Esophagus squamous epithelium (tissue), 5 donors: ENCODE measurements at places on chromosomes 5 and 9. TPM values are rescaled to one million over a fixed set of nuclear protein-coding genes. Genes with fewer than 3 reads are reported as not detected.

GRCh38 chr5:59107692-59108091, 524.8 kb downstream of the RAB3C start:
- no peaks in the 10 kb centered on the region for H3K27me3 ChIP-seq
- no peaks in the 10 kb centered on the region for H3K36me3 ChIP-seq
- DNase-seq: no peak
- peak overlapping the region; percentile 33 for H3K27ac ChIP-seq

GRCh38 chr5:178328826-178329730, 96.5 kb upstream of the PHYKPL start:
- H3K27ac ChIP-seq: no peak overlapping the region
- peaks cover 42% of the 10 kb centered on the region for H3K4me1 ChIP-seq
- H3K4me3 ChIP-seq: no peak overlapping the region
- peaks cover 75% of the 10 kb centered on the region for H3K27me3 ChIP-seq
- no peaks in the 10 kb centered on the region for H3K36me3 ChIP-seq

GRCh38 chr9:111158363-111158762, 120.1 kb upstream of the LPAR1 start:
- DNase-seq: no peak
- no peaks in the 10 kb centered on the region for H3K4me1 ChIP-seq
- no peaks in the 10 kb centered on the region for H3K27me3 ChIP-seq
- no peak overlapping the region for H3K4me3 ChIP-seq
- H3K27ac ChIP-seq: no peak overlapping the region

DNA sequence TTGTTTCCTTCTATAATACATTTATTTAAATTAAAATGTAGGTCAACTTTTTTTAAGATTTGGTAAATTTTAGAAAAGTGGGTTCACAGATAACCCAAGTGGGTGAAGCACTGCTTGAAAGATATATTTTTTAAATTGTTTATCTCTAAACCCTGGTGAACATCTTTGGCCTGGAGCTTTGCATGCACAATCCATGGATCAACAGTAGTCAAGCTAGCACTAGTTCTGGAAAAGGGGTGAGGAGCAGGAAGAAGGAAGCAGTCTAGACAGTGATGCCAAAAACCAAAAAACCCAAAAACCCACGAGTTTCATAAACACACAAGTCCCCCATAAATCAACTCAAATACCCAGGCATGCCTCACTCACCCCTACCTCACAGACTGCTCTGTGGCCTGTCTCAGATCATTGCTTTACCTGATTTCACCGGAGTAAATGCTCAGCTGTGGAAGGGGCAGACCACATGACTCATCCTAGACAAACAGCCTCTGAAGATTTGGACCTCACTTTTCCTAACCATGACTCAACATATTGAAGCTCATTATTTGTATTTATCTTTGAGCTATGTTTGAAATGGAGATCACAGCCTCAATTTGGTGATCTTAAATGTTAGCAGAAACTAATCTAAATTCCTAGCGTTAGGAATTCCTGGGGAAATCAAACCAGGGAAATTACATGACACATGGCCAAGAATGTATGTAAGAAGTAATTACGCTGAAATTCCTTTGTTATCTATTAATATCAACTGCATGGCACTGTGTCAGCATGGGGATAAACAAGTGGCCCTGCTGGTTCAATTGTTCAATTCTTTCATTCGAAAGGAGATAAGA, 149.6 kb downstream of the ZNF608 start:
- H3K27ac ChIP-seq: no peak overlapping the region
- H3K4me3 ChIP-seq: no peak overlapping the region
- H3K27me3 ChIP-seq: no peaks in the 10 kb centered on the region
- DNase-seq: no peak

- H3K4me3 ChIP-seq: no peak overlapping the region
- no peak for DNase-seq
- H3K27ac ChIP-seq: no peak overlapping the region
- H3K27me3 ChIP-seq: no peaks in the 10 kb centered on the region
- H3K36me3 ChIP-seq: no peaks in the 10 kb centered on the region
Observed at GRCh38 chr5:134242146-134242545, 16.3 kb upstream of the PPP2CA start.

- no peaks in the 10 kb centered on the region for H3K27me3 ChIP-seq
- peaks cover 3% of the 10 kb centered on the region for H3K4me1 ChIP-seq
- DNase-seq: no peak
Observed at GRCh38 chr5:171714851-171715250, 70.8 kb upstream of the SMIM23 start.

DNA sequence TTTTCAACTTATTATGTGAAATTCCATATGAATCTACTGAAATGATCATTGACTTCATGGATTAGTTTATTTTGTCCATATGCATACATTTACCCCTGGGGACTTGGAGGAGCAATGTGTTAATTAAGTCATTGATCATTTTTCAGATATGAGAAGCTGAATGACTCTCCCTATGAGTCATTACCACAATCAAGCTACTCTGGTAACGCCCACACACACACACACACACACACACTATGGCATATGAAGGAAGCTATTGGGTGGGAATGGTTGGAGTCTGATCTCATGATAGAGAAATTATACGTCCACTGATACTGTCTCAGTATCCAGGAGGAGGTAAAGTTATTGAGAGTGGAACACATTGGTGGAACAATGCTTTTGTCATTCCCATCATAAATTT, 528.9 kb downstream of the AGTPBP1 start:
- no peaks in the 10 kb centered on the region for H3K36me3 ChIP-seq
- no peak overlapping the region for H3K27ac ChIP-seq
- no peaks in the 10 kb centered on the region for H3K4me1 ChIP-seq
- H3K4me3 ChIP-seq: no peak overlapping the region

- peak overlapping the region; percentile 84 for H3K27ac ChIP-seq
- H3K27me3 ChIP-seq: no peaks in the 10 kb centered on the region
- no peak for DNase-seq
- no peak overlapping the region for H3K4me3 ChIP-seq
- H3K4me1 ChIP-seq: peaks cover 8% of the 10 kb centered on the region
- H3K36me3 ChIP-seq: no peaks in the 10 kb centered on the region
Observed at GRCh38 chr5:14156650-14157492, 13.7 kb downstream of the TRIO start.

DNA sequence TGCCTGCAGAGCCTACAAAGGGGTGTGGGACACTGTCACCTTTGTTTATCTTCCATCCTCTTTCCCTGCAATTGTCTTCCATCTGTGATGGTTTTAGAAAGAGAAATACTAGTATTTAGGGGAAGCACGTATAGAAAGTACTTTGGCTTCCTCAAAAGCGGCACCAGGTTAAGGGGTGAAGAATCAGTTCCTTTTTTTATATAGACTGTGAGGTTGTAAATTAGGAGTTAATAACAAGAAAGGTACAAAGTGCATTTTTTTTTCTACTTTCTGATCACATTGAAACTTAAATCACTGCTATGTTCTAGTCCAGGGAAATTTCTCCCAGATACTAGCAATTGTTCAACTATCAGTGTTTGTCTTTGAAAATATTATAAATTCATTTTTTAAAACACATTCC, 219.3 kb downstream of the CEMIP2 start:
- no peak overlapping the region for H3K27ac ChIP-seq
- no peaks in the 10 kb centered on the region for H3K4me1 ChIP-seq
- H3K27me3 ChIP-seq: no peaks in the 10 kb centered on the region
- H3K4me3 ChIP-seq: no peak overlapping the region

- peaks cover 85% of the 10 kb centered on the region for H3K27me3 ChIP-seq
- H3K36me3 ChIP-seq: no peaks in the 10 kb centered on the region
- no peak for DNase-seq
- peak overlapping the region; percentile 37 for H3K4me3 ChIP-seq
- H3K27ac ChIP-seq: no peak overlapping the region
- peaks cover 25% of the 10 kb centered on the region for H3K4me1 ChIP-seq
Observed at GRCh38 chr5:133610489-133611356, 1.6 kb downstream of the FSTL4 start.

GRCh38 chr5:111737716-111738115, 19.3 kb downstream of the NREP start:
- no peak for DNase-seq
- no peaks in the 10 kb centered on the region for H3K36me3 ChIP-seq
- H3K4me1 ChIP-seq: no peaks in the 10 kb centered on the region
- H3K27ac ChIP-seq: no peak overlapping the region
- H3K27me3 ChIP-seq: no peaks in the 10 kb centered on the region
- no peak overlapping the region for H3K4me3 ChIP-seq

DNA sequence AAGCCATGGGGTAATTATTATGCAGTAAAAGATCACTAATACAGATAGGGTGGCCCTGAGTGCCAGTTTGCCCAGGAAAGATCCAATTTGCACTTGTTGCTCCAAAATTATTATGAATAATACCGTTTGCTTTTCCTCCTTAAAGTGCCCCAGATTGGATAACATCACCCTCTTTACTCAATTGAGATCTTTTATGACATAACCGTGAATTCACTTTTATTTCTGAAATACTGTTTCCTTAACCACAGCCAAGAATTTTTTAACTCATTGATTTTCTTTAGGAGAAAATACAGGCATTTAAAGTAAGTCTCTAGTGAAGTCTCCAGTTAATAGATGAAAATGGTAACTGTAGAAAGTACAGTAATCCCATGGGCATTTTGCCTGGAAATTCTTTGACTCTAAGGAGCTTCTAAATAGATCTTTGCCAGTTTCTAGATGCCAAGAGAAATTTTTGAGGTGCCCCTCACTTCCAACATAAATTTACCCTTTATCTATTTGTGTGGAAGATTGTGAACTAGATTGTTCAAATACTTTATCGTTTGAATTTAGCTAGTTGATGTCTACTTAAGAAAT, 99.2 kb downstream of the UHRF2 start:
- no peaks in the 10 kb centered on the region for H3K4me1 ChIP-seq
- H3K4me3 ChIP-seq: no peak overlapping the region
- no peak for DNase-seq
- no peaks in the 10 kb centered on the region for H3K27me3 ChIP-seq

GRCh38 chr9:113630386-113631136, 167.0 kb downstream of the RGS3 start:
- no peaks in the 10 kb centered on the region for H3K36me3 ChIP-seq
- H3K27ac ChIP-seq: no peak overlapping the region
- no peak for DNase-seq
- H3K4me1 ChIP-seq: no peaks in the 10 kb centered on the region
- no peak overlapping the region for H3K4me3 ChIP-seq

DNA sequence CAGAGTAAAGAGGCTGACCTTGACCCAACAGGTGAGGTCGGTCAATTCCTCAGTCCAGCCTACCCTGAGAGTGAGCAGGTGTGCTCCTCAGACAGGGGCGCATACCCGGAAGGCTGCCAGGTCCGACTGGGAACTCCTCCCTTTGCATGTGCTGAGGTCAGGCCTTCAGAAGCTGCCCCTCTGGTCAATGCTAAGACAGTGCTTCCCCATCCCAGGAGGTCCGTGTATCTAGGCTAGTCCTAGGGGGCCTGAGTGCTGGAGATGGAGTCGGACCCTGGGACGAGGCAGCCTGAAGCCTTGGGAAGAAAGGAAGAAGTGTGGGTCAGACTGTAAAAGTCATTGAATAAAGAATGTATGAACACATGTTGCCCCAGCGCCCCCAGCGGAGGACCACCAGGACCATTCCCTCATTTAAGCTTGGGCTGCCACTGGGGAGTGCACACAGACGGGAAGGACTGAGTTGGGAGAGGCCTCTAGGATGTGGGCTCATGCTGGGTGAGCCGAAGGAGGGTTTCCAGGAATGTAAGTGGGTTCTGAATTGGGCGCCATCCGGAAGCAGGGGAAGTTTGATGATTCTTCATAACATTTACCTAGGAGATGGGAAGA, 41.0 kb upstream of the GFPT2 start:
- no peaks in the 10 kb centered on the region for H3K27me3 ChIP-seq
- DNase-seq: no peak
- H3K4me1 ChIP-seq: no peaks in the 10 kb centered on the region
- no peaks in the 10 kb centered on the region for H3K36me3 ChIP-seq
- H3K27ac ChIP-seq: no peak overlapping the region

Gene SNCB
- not detected for total RNA-seq

Gene ZNF608
- 5.8 TPM for total RNA-seq

Gene CNTNAP3
- 8.6 TPM for total RNA-seq

Gene MVB12B
- total RNA-seq: 5.4 TPM

Gene FOXD4L4
- not detected for total RNA-seq

Gene CCDC171
- 2.9 TPM for total RNA-seq

Gene LURAP1L
- 0.75 TPM for total RNA-seq

Gene GHR
- 6.0 TPM for total RNA-seq

Gene RFESD
- total RNA-seq: 0.64 TPM

Gene FIBCD1
- total RNA-seq: not detected

Gene PCDHAC1
- total RNA-seq: 0.06 TPM

Gene COL15A1
- 3.4 TPM for total RNA-seq
